Activated CD4-positive, alpha-beta T cell treated with anti-CD3 and anti-CD28 coated beads, Interleukin-10, Interleukin-2, amounts not matched to agents 100 ng/mL and 50 ng/mL, durations not matched to agents 16 hours and 8 hours (primary cell): ENCODE measurements at places on chromosomes 5 and 9.

- no peak for DNase-seq
Measured at GRCh38 chr5:161277011-161277410, 269.5 kb downstream of the GABRB2 start.

- no peak for DNase-seq
Measured at GRCh38 chr9:71465392-71465791, 302.9 kb downstream of the CEMIP2 start.

GRCh38 chr9:79977510-79978197, 405.9 kb downstream of the TLE4 start:
- DNase-seq, result no peak

DNA sequence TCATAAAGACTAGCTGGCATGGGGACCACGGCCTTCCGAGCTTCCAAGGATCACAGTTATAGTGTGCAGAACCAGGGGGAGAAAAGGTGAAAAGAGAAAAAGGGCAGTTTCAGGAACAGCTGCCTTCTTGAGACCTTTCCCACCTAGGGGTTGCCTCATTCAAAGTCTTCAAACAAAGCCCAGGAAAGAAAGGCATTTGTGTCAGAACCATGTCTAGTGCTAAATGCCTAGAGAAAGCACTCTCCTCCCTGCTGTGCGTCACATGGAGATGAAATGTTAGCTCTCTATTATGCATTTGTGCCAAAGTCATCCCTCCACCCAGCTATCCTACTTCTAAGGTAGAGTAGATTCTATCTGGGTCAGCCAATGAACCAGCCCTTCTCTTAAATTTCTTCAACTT, 1037.3 kb upstream of the WWC1 start:
- DNase-seq, result no peak

DNA sequence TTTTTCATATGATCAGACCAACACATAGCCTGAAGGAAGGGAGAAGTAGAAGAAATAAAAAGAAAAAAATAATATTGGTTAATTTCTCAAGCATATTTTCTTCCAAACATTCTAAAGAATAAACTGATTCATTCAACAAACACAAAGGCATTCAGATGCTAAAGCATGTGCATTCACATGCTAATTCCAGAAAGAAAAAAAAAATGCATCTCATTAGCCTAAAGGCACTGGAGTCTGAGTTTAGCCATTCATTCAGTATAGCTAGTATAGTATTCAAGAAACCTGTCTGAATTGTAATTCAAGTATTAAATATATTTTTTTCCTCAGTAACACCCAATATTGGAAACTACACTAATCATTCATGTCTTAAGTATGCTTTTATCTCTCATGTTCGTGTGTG, 61.0 kb upstream of the FER start:
- DNase-seq, result no peak

DNA sequence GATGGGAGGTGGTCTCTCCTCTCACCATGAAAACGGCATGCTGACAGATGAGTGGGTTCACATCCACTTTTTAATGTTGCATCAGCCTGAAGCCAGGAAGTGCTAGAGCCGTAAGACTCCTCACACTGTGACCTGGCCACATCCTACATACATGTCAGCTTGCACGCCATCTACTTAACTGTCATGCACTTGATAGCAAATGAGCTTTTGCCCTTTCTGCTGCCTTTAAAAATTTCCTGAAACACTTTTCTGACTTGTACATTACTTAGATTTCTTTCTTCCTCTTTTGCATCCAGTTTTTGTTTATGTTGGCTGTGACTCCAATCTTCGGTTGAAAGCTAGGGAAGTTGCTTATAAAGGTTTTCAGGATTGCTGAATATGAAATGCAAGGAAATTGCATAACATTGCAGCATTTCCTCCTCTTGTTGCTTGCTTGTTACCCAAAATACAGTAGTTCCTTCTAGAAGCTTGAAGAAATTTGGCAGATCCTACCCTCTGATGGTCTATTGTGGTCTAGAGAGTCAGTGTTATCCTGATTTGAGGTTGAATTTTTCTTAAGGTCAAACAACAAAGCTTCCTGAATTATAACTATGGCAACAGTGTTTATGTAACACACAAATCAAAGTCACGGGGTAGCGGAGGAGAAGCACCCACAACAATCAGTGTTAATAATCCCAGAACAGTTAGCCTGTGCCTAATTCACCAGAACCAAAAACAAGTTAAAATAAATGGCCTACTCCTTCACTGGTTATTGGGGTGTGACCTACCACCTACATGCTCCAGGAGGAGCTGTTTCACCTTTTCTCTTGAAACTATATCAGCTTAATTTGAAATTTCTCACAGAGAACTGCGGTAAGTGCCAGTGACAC, 232.5 kb downstream of the ARHGAP26 start:
- DNase-seq, result peak; percentile 87

GRCh38 chr5:124641154-124641792, 105.2 kb downstream of the ZNF608 start:
- DNase-seq, result no peak

DNA sequence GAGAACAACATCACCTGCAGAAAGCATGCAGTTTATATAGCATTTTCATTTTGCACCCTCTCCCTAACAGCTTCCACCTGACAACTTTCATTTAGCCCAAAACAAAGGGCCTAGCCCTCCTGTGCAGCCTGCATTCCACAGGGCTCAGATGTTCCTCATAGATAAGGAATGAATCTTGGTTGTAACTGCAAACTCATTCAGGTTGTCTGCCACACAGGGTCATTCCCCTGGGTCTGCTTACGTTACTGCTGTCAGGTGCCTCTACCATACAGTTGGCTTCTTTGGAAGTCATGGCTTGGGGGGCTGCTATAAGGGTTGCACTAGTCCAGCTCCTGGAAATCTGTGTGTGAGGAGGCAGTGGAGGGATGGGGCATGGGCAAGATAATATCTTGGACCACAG, 2.7 kb upstream of the DCP2 start:
- DNase-seq, result no peak

DNA sequence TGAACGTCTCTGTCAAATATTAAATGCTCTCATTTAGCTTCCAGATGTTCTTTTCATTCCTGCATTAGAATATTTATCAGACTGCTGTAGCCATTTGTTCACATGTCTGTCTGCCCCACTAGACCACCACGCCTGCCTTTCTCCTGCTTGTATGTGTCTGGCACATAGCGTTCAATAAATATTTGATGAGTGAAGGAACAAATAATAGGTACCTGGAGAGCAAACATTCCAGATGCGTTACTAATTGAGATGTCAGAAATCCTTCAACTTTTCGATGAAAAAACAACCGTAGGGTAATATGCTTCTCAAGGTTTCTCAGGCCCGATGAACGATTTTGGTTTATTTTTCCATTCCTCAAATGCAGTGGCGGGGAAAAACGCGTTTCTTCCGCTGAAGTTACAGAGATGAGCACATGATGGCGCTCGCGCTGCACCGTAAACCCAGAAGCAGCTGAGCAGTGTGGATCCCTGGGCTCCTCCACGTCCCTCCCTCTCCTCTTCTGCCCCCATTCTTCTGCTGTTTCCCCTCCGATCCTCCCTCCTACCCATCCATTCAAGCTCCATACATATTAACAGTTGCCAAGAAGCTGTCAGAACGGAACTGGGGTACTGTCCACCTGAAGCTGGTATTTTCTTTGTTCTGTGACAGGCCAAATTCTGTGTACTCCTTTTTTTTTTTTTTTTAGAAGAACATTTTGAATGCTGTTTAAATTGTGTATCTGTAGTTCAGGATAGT, 245.4 kb downstream of the MPDZ start:
- peak; percentile 13 for DNase-seq

GRCh38 chr9:34988218-34989002, 1.1 kb upstream of the DNAJB5 start:
- peak; percentile 43 for DNase-seq

GRCh38 chr5:107704681-107705401, 34.1 kb upstream of the EFNA5 start:
- no peak for DNase-seq

GRCh38 chr9:15104826-15105420, 194.7 kb upstream of the FREM1 start:
- DNase-seq, result peak; percentile 63

DNA sequence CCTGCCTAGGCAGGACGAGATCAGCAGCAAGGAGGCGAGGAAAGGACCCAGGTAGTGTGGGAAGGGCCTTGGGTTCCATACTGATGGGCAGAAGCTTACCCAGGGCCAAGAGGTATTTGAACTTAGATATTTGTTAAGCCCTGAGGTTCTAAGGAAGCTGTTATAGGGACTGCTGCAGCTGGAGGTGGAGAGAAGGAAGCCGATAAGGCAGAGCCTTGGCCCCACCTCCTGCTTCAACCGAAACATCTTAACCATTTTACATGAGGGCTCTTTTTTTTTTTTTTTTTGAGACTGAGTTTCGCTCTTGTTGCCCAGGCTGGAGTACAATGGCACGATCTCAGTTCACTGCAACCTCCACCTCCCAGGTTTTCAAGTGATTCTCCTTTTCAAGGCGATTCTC, 8.6 kb upstream of the AQP3 start:
- DNase-seq, result no peak

GRCh38 chr9:116419181-116419580, 265.6 kb downstream of the PAPPA start:
- DNase-seq, result no peak

DNA sequence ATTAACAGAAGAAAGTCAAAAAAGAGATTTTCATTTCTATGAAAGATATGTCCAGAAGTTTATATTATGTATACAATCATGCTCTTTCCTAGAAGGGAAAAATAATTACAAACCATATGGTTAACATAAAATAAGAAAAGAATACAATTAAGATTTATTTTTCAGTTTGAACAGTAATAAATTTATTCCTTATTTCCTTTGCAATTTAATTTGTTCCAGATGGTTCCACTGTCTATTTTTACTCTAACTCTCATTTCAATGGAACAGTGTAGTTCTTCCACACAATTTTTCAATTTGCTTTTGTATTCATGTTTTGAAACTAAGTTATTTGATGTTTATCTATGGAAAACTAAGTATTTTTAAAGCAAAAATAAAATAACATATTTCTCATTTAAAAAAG, 1026.3 kb downstream of the TAF11L14 start:
- no peak for DNase-seq

GRCh38 chr5:59069438-59070079, 486.7 kb downstream of the RAB3C start:
- DNase-seq, result no peak

GRCh38 chr9:116030517-116030916, 123.1 kb upstream of the PAPPA start:
- no peak for DNase-seq

DNA sequence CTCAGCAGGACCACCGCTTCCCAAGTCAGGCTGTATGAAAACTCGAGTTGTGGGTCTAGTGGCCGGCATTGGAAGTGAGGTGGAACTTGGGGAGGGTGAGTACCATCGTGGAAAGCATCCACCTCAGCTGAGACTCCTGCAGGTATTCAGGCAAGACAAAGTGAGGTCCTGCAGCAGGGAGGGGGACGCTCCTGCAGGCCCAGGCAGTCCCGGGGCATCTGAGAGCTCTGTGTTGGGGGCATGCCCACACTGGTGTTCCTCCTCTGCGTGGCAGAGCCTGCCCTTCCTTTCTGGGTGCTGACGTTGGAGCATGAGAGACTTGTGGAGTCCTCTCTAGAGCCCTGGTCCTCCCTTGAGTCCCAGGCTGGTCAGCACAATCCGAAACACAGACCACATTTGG, 187.7 kb downstream of the CACNA1B start:
- no peak for DNase-seq

GRCh38 chr5:150155258-150156026, at the start of gene PDGFRB:
PDGFRB (minus strand) TSS chr5:150155845; CDS start chr5:150137047, 18,798 bp downstream.
- no peak for DNase-seq

DNA sequence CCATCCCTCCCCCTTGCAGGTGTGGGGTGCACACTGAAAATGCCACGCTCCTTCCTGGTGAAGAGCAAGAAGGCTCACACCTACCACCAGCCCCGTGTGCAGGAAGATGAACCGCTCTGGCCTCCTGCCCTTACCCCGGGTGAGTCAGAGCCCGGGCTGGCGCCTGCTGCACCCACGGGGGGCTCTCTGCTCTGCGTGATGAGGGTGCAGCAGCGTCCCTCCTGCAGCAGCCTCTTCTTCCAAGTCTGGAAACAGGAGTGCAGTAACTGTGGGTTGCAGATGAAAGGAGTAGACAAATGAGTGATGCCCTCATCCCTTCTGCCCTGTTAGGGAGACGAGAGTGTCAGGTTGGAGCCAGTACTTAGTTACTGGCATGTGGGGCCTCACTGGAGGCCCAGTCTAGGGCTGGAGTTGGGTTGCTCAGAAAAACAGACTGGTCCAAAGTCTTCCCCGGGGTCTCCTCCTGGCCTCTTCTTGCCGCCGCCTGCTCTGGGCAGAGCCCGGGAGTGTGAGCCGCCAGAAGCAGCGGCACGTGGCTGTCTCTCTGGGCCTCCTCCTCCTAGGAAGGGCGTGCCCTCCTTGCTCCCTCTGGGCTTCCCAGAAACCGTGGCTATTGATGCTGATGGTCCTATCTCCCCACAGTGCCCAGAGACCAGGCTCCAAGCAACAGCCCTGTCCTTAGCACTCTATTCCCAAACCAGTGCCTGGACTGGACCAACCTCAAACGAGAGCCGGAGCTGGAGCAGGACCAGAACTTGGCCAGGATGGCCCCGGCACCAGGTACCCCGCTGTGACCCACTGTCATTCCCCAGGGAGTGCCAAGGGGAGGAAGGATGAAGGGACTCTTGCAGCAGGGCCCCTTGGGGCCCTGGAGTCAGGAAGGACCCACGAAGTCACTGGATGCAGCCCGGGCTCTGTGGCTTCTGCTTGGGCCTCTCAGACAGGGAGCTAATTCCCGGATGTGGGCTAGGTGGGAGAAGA, 8.4 kb downstream of the GFI1B start:
- no peak for DNase-seq

DNA sequence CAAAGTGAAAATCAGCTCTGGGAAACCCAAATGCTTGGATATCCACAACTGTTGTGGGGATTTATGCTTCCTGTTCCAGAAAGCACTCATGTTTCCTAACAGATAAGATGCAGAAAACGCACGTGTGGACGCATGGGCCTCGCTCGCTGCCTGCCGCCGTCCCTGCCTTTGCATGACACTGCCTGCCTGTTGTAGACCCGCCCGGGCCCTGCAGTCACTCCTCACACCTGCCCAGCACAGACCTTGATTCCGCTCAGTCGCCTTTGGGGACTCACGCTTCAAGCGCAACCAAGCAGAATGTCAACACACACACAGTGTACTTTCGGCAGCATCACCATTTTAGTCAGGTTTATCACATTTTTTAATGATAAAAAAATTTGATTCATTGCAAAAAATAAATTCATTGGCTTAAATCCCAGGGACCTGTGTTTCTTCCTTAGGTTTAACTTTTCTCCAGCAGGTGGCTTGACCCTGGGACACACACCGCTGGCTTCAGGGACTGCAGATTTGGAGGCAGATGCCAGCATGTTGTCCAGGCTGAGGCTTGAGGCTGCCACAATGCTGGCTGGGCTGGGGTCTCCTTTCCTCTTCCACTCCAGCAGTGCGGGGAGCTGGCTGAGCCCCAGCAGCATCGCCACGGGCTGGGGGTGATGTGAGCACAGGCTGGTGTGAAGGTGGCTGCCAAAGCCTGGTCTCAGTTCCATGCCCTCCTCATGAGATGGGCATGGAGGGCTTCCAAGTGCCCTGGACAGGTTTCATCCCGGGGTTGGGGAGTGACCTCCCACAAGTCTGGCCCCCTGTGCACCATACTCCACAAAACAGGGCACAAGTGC, 416.9 kb upstream of the IRX4 start:
- no peak for DNase-seq
